ENCODE measurements at places on chromosomes 4 and X. TPM values are rescaled to one million over a fixed set of nuclear protein-coding genes. Genes with fewer than 3 reads are reported as not detected.

DNA sequence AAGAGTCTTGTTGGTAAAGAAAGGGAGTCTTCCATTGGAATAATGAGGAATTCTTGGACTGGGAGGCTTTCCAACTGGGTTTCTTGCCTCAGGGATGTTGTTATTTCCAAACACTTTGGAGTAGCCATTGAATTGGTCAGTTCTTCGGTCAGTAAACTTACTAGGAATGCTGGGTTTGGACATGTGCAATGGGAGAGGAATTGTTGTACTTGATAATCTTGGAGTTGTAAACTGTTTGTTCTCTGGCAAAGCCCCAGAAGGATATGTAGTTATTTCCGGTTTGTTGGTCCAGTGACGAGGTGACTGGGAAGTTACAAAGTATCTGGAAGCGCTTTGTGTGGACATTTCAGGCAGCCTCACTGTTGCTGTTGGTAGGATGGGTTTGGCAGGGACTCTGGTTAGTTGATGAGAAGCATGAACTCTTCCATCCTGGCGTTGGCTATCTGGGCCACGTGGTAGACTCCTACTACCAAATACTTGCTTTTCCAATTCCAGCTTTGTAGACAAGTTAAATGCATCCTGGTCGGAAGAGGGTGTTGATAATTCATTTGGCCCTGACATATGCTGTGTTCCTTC lies 25.9 kb downstream of the MXRA5 start:
- no peak overlapping the region for H3K4me3 ChIP-seq
- no peaks in the 10 kb centered on the region for H3K27me3 ChIP-seq
- no peak for DNase-seq
- H3K4me1 ChIP-seq = no peaks in the 10 kb centered on the region

GRCh38 chr4:98094118-98094517 lies 49.2 kb downstream of the STPG2 start:
- DNase-seq = no peak
- H3K27ac ChIP-seq = no peak overlapping the region
- no peak overlapping the region for H3K4me3 ChIP-seq

- no peak overlapping the region for H3K4me3 ChIP-seq
- no peaks in the 10 kb centered on the region for H3K27me3 ChIP-seq
- peaks cover 6% of the 10 kb centered on the region for H3K36me3 ChIP-seq
- peak; percentile 63 for DNase-seq
- no peak overlapping the region for H3K27ac ChIP-seq
Observed at GRCh38 chr4:17112292-17112659, 213.8 kb upstream of the LDB2 start.

- no peaks in the 10 kb centered on the region for H3K27me3 ChIP-seq
- H3K36me3 ChIP-seq = no peaks in the 10 kb centered on the region
- H3K27ac ChIP-seq = no peak overlapping the region
- peak overlapping the region; percentile 94 for H3K4me3 ChIP-seq
Observed at GRCh38 chr4:39045827-39046221, 13.6 kb upstream of the TMEM156 start.

GRCh38 chr4:172897046-172897445 lies 271.6 kb upstream of the GALNT7 start:
- no peaks in the 10 kb centered on the region for H3K36me3 ChIP-seq
- H3K4me3 ChIP-seq = no peak overlapping the region
- no peaks in the 10 kb centered on the region for H3K27me3 ChIP-seq
- no peak for DNase-seq
- H3K4me1 ChIP-seq = no peaks in the 10 kb centered on the region

- H3K36me3 ChIP-seq = no peaks in the 10 kb centered on the region
- no peak overlapping the region for H3K27ac ChIP-seq
- no peaks in the 10 kb centered on the region for H3K27me3 ChIP-seq
- peak overlapping the region; percentile 79 for H3K4me3 ChIP-seq
- peaks cover 2% of the 10 kb centered on the region for H3K4me1 ChIP-seq
Observed at GRCh38 chr4:2261110-2261852, 628 bp downstream of the MXD4 start.

DNA sequence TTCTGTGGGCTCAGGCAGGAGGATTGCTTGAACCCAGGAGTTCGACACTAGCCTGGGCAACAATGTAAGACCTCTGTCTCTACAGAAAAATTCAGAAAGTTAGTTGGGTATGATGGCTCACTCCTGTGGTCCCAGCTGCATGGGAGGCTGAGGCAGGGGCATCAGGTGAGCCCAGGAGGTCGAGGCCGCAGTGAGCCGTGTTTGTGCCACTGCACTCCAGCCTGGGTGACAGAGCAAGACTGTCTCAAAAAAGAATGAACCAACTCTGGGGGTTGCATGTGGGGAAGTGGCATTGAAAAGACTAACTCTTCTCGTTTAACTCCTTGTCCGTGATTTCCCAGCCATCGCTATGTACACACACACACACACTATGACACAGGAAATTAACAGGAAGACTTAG lies 26.9 kb downstream of the ENOPH1 start:
- H3K27me3 ChIP-seq = no peaks in the 10 kb centered on the region
- no peak overlapping the region for H3K4me3 ChIP-seq
- DNase-seq = no peak
- H3K27ac ChIP-seq = no peak overlapping the region
- H3K36me3 ChIP-seq = peaks cover 81% of the 10 kb centered on the region
- no peaks in the 10 kb centered on the region for H3K4me1 ChIP-seq

- no peak overlapping the region for H3K27ac ChIP-seq
- peaks cover 42% of the 10 kb centered on the region for H3K27me3 ChIP-seq
Observed at GRCh38 chr4:144644368-144645101, 1.4 kb upstream of the HHIP start.

BRS3 gene
- not detected for total RNA-seq

GPR119 gene
- total RNA-seq = not detected

PPEF2 gene
- not detected for total RNA-seq

FNIP2 gene
- 9.6 TPM for total RNA-seq
